ENCODE measurements at places on chromosomes 16 and 17.

DNA sequence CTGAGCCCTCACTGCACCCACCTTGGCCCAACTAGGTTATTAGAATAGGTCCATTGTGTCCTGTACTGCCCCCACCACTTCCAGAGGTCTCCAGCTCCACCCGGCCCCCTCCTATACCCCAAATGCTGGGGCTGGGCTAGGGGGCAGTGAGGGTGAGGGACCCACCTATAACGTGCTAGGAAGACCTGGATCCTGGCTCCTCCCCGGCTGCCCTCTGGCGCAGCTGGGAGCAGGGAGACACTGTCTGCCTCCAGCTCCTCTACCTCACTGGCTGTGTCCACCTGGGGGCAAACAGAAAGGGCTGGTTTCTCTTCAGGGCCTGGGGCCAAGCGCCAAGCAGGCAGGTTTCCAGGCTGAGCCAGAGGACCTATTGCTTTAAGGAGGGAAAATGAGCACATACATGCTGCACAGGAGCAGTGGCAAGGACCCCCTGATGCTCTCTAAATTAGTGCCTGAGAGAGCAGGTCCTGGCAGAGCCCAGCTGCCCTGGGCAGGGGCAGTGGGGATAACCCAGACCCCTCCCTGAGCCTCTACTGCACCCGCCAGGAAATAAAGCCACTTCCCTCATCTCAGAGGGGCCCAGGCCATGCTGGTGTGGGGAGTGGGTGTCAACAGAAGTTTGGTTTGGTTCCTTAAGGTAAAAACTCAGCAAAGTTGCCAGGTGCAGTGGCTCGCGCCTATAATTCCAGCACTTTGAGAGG, 12.2 kb downstream of the TSPOAP1 start:
- no peak for DNase-seq

- DNase-seq: no peak
Observed at GRCh38 chr16:23683487-23683886, 4.8 kb downstream of the PLK1 start.

DNA sequence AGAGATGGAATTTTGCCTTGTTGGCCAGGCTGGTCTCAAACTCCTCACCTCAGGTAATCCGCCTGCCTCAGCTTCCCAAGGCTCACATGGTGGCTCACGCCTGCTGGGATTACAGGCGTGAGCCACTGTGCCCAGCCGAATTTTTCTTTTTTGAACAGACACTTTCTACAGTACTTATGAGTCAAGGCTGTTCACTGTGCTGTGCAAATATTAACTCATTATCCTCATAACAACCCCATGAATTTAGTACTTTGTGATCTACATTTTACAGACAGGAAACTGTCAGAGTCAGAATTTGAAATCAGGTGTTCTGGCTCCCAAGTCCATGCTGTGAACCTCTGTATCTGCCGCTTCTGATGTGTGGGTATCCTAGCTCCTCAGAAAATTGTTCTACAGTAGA, 25.7 kb upstream of the RASL10B start:
- no peak for DNase-seq

DNA sequence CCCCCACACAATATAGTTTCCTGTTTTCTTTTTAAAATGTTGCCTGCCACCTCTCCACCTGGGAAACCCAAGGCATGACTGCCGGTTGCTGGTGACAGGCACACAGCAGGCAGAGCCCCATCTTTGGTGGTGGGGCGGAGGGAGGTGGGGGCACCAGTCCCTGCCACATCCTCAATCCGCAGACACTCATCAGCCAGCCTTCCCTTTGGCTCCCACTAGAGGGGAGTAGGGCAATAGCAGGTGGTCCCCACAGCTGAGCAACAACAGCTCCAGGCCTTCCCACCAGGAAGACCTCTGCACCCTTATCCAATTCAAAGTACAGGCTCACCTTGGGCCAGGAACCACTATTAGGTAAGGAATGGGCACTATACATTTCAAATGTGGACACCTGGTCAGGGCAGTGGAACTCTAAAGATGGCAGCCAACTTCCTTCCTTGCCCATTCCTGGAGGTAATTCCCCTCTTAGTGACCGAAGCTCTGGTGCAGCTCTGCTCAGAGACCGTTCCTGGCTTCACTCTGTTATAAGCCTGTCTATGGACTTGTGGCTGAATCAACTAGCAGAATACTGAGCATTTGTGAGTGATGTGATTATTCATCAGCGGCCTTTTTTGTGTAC, 13.9 kb downstream of the RECQL5 start:
- DNase-seq: no peak

DNA sequence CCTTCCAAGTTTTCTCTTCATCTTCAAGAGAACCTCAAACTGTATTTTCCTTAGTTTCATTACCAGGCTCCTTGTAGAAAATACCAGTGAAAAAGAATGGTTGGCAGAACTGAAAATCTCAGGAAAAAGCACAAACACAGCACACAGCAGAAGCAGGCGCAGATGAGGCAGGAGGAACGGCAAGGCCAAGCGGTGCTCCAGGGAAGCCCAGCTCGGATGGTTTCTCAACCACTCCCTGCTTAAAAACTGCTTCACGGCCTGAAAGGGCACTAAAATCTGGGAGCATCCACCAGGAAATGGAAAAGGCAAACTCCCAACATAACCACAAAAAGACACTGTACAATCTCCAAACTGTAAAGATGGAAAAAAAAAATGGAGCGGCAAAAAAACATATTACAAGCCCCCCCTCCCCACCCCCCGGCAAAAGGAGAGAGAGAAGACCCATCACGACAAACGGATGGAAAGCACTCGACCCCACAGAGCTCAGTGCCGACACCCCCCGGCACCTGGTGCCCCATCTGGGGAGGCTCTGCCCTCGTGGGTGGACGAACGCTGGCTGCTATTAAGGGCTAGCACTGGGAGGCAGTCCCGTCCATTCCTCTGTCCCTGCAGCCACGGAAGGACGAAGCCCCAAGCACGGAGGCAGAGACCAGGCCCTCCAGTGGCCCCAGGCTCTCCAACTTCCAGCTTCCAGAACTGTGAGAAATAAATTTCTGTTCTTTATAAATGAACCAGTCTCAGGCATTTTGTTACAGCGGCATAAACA, 127.5 kb downstream of the ZNF778 start:
- DNase-seq: no peak

GRCh38 chr16:4846503-4846900, 586 bp downstream of the GLYR1 start:
- no peak for DNase-seq

GRCh38 chr17:30580916-30581315, 103.7 kb downstream of the GOSR1 start:
- no peak for DNase-seq

- no peak for DNase-seq
Observed at GRCh38 chr16:724188-725040, 1.8 kb downstream of the CCDC78 start.

GRCh38 chr16:21197112-21197511, 14.3 kb downstream of the ZP2 start:
- no peak for DNase-seq

GRCh38 chr16:88570691-88571092, 489 bp downstream of the ZC3H18 start:
- DNase-seq: no peak
